ENCODE measurements at places on chromosomes 6 and 20.
A peak's percentile ranks its signal among the peaks of the same experiment; 100 is the strongest.

DNA sequence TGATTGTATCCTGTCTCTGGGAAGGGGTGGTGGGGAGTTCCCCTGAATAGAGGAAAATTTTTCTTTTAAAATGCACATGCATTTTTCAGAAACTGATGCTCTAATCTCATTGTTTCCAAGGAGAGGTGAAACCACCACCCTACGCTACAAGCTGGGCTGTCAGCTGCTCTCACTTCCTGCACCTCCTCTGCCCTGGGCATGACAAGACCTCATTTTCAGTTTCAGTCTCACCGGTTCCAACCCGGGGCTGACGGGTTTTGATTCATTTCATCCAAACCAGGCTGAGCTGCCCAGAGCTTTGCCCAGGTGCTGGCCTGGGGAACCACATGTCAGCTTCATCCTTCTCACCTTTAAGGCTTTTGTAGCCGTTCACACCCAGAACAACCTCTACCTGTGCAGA is 99.7 kb downstream of the EYA2 start:
- DNase-seq = peak; percentile 63

GRCh38 chr6:40505191-40505810 is 81.9 kb downstream of the LRFN2 start:
- DNase-seq = no peak

DNA sequence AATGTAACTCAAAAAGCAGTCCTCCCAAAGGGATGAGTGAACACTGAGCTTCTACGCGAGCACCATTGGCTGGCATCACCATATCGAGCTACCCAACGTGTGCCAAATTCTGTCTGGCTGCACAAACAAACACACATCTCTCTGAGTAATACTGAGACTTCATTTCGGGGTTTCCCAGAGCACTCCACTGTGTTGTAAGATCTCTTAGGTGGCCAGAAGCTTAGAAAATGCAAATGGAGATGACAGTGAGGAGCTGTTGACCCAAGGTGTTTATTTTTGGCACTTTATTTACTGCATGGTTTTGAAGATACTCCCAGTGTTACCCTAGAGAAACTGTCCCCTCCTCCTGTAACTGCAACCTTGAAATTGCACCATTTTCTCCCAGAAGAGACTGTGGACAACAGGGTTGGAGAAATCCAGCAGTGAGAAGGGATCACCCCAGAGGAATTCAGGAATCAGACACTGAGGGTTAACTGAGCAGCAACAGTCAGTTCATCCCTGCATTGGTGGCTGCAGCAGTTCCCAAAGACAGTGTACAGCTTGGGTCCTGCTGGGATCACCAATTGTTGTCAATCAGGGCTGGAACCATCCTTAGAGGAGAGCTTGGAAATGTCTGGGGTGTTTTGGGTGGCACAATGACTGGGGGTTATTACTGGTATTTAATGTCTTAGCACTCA is 1.0 kb upstream of the RIPOR2 start:
- peak; percentile 61 for DNase-seq

DNA sequence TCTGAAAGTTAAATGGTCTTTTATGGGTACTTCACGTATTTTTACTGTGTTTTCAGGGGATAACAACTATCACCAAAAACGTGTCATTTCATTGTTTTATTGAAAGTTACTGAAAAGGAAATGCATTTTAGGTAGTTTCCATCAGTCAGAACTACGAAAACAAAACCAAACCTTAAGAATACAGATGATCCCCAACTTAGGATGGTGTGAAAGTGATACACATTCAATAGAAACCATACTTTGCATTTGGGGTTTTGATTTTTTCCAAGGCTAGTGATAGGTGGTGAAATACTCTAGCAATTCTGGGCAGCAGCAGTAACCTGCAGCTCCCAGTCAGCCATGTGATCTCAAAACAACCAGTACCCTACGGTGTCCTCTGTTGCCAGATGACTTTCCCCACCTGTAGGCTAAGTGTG is 25.9 kb upstream of the EFHC1 start:
- peak; percentile 25 for DNase-seq

DNA sequence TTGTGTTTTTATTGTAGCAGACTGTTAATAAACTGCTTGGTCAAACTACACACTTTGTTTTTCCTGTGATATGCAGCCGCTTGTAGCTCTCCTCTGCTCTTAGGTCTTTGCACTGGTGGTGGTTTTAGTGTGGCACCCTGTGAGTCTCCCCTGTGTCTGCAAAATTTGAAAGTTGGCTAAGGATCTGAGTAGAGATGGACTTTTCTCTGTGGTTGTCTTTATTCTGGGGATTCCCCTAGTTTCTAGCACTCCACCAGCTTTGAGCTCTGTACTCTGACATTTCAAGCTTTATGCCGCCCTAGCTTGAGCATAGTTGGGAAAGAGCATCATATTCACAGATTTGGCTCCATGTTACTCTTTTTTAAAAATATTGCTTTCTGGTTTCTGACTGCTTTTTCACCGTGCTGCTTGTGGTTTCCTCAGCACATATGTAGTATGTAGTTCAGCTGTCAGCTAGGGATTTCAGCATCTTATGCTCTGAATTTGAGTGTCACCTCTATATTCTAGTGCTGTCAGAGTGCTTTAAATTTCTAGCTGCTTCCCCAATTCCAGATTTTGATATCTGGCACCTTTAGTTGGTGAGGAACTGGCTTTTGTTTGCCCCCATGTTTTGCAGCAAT is 25.4 kb downstream of the CDYL start:
- DNase-seq = no peak

Measured in activated naive CD4-positive, alpha-beta T cell treated with Interleukin-2 at 50 U/mL for 16 hours (primary cell).